Foreskin melanocyte (primary cell): ENCODE measurements at places on chromosomes 2 and 18.

GRCh38 chr2:234949762-234950434 lies 1.9 kb upstream of the SH3BP4 start:
- peak; percentile 96 for DNase-seq

DNA sequence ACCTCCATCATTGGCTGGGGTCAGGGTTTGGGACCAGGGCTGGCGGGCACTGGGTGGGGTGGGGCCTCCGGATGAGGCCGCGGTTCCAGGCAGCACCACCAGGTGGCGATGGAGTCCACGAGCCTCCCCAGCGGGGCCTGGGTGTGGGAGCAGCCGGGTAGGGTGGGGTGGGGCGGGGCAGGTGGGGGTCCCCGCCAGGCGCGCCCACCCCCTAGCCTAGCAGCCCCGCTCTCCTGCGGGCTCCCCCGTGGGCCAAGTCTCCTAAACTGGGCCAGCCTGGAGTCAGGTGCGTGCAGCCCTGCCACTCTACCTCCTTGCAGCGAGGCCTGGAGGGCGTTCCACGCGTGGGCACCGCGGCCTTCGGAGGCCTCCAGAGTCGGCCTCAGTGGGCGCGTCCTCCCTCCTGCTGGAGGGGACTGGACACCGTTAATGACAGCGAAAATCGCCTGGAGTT lies 187.5 kb downstream of the TWIST2 start:
- DNase-seq, result no peak

- DNase-seq, result no peak
These were observed 71.8 kb downstream of the CMPK2 start for GRCh38 chr2:6793913-6794312.

- DNase-seq, result no peak
These were observed 25.6 kb upstream of the PRLH start for GRCh38 chr2:237540823-237541222.

- DNase-seq, result no peak
These were observed 155.0 kb downstream of the EIPR1 start for GRCh38 chr2:3222636-3223035.
